MG63 (cell line): ENCODE measurements at places on chromosomes 3 and 15. TPM values are rescaled to one million over a fixed set of nuclear protein-coding genes. Genes with fewer than 3 reads are reported as not detected.
A peak's percentile ranks its signal among the peaks of the same experiment; 100 is the strongest.

DNA sequence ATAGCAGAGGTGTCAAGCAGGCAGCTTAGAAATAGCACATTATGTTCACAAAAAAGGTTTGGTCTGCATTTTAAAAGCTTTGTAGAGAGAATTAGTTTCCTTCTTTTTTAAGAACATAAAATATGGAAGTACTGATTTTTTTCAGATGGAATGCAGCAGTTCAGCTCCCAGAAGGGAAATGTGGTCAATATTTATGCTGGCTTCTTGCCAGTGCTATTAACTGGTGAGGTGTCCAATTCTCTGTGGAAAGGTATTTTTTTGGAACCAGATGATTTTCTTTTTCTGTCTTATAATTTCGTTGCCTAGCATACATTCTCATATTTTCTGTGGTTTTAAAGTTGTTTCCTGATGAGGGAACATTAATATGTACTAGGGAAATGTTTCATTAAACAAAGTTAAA is 211.4 kb upstream of the ZNF385D start:
- DNase-seq, result no peak

GRCh38 chr3:66816090-66816761 is 181.9 kb upstream of the KBTBD8 start:
- no peak for DNase-seq

GRCh38 chr3:102699819-102700140 is 265.0 kb downstream of the ZPLD1 start:
- no peak for DNase-seq

ZNF280D gene
- total RNA-seq, result 12.2 and 13.2 TPM in 2 replicates

DNA sequence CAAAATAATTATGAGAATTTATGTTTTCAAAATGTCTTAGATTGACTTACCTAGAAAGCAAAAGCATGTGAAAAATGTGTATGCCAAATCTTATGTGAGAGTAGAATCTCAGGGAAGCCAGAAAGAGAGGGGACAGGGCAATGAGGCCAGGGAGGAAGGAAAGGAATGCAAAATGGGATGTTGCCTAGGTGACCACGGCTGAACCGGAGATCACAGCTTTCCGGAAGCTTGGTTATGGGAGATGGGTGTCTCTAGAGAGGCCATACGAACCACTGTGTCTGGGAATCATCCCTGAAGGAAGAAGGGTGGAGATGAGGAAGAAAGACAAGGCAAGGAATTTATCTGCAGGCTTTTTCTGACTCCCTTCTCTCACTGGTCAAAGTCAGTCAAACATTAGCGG is 76.0 kb downstream of the SUCLG2 start:
- no peak for DNase-seq

FAM219B gene
- 22.6 and 65.2 TPM in 2 replicates for total RNA-seq

PML gene
- total RNA-seq, result 19.5 and 39.8 TPM in 2 replicates

DNA sequence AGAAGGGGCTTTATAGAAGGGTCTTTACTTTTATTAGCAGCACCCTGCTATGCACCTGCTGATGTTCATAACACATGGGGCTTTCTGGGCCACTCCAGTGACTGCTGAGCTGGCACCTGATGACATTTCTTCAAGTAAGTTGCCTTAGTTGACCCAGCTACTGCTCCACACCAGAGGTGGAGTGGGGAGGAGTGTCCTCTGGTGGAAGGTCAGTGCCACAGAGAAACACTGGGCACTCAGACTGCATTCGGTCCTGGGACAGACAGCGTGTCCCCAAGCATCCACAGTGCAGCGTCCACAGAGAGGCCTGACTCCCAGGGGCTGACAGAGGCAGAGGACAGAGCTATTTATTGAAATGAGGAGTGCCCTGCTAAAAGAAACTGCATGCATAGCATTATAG is 74.9 kb upstream of the NSMCE3 start:
- DNase-seq, result no peak

DNA sequence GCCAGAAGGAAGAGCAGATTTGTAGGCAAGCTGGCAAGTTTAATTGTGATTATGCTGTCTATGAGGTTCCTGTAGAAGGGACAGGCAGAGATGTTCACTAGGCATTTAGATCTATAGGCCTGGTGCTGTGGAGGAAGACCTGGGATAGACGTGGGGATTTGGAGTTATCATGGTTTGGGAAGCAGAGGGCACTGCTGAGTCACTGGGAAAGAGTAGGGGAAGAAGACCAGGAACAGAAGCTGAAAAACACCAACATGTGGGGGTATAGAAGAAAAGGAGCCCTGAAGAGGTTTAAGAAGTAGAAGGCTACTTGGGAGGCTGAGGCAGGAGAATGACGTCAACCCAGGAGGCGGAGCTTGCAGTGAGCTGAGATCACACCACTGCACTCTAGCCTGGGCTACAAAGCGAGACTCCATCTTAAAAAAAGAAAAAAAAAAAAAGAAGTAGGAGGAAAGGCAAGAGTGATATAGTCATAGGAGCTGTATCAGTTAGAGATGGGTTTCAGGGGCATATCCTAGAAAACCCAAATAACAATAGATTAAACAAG is 19.3 kb downstream of the GRK7 start:
- DNase-seq, result no peak

DNA sequence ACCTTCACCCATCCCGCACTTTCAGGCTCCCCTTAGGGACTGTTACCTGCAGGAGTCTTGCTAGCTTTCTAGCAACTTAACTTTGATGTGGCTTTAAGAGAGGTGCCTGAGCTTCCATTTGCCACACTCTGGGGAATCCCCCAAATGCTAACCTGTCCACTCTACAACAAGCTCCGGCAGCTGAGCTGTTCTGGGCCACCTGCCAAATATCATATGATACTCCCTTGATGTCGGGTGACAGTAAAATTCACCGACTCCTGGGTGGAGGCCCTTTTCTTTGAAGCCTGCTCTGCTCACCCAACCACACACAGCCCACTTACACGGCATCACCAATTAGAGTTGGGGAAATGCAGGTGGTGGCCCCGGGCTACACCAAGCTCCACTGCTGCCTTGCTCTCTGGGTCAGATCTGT is 38.0 kb upstream of the XCR1 start:
- no peak for DNase-seq

ALDH1A2 gene
- 0.99 TPM in 1 of 2 replicates, not detected in the other for total RNA-seq

SLCO2A1 gene
- total RNA-seq, result 0.02 and 0.72 TPM in 2 replicates

DNA sequence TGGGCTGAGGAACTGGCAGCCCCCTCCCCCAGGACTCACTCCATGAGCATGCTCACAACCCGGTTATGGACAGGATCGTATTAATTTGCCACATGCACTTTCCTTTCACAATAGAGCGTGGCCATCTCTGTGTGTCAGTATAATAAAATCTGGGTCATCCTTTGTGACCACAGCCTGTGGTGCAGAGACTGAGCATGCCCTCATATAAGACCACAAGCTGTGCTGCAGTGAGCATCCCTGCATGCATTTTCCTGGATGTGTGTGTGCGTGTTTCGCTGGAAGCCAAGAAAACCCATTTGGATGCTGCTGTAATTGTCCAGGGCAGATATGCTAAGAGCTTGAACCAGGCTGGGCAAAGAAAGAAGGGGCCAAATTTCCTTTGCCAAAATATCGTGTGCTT is 39.7 kb downstream of the CYP11A1 start:
- no peak for DNase-seq

GRCh38 chr3:170808041-170808440 is 62.0 kb downstream of the RPL22L1 start:
- DNase-seq, result no peak

DNA sequence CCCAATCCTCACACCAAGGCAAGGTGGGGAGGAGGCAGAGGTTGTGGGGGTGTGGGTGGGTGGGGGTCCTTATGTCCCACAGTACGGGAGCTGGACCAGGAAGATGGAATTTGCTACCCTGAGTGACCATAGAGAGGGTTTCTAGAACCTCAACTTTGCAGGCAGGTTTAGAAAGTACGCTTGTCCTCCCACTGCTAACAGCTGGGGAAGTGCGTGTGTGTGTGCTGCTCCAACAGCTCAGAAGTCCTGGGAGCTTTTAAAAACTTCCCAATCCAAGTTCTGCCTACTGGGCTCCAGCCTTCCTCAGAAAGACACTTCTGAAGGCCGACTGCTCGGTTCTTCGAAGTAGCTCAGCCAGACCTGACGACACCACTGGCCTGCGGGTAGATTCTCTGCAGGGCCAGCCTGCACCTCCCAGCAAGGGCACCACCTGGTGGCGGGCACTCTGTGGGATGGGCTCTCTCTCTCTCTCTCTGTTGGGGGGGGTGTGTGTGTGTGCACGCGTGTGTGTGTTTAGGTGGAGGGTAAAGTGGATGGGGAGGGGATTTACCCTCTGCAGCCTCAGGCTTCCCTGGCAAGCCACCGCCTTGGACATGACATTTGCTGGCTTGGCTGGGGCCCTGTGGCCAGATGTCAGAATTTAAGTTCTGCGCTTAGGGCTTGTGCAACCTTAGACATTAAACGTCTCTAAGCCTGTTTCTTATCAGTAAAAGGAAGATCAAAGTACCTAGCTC is 15.6 kb downstream of the TMEM158 start:
- peak; percentile 82 for DNase-seq

- no peak for DNase-seq
Measured at GRCh38 chr3:108013141-108014055, 77.4 kb downstream of the CD47 start.

GRCh38 chr3:142735462-142735861 is 11.6 kb downstream of the TRPC1 start:
- DNase-seq, result no peak

SLC9C1 gene
- total RNA-seq, result not detected in 2 replicates

- no peak for DNase-seq
Measured at GRCh38 chr3:115281697-115282675, 134.9 kb upstream of the ZBTB20 start.

TLR9 gene
- not detected in 2 replicates for total RNA-seq

AKAP13 gene
- total RNA-seq, result 12.2 and 36.4 TPM in 2 replicates

GRCh38 chr15:71261418-71261817 is 146.1 kb downstream of the THSD4 start:
- DNase-seq, result no peak

GRCh38 chr3:79824166-79824565 is 56.4 kb upstream of the ROBO1 start:
- DNase-seq, result no peak

GRCh38 chr15:31483053-31483985 is 156.7 kb downstream of the KLF13 start:
- no peak for DNase-seq

- DNase-seq, result no peak
Measured at GRCh38 chr15:52734329-52734728, 55.1 kb upstream of the ATOSA start.

GRCh38 chr15:41985236-41986160 is 13.1 kb upstream of the EHD4 start:
- DNase-seq, result no peak

GRCh38 chr3:49378249-49378895 is 20.2 kb upstream of the GPX1 start:
- peak; percentile 86 for DNase-seq

DNA sequence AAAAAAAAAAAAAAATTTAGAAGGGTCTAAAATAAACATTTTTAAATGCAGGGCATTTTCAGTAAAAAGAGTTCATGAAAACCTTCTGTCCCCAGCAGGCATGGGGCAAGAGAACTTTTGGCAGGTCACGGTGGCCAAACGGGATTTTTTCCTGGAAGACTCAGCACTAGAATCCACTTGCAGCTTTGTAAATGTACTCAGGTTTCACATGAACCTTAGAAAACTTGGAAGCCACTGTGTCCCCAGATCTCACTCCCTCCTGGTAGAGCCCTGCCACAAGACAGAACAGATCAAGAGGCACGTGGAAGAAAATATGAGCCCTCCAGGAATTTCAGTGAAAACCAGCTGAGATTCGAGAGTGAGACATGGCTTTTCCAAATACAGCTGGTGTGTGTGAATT is 2.1 kb upstream of the GNB5 start:
- DNase-seq, result no peak

DNA sequence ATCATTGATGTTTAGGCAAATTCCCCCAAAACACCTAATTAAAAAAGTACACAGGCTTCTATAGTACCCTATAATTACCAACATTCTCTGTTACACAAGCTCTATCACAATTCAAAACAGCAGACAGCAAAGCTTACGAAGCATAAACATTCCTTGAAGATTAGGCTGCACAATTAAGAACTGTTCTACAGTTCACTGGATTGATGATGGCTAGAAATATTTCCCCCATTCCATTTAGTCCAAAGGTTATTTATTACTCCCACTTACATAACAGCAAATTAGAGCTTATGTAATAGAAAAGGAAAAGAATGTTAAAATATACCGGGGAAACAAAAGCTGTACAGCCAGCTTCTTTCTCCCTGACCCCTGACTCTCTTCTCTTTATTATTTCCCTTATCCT is 49.3 kb downstream of the UACA start:
- DNase-seq, result no peak

WDR82 gene
- total RNA-seq, result 27.6 and 40.0 TPM in 2 replicates

DNA sequence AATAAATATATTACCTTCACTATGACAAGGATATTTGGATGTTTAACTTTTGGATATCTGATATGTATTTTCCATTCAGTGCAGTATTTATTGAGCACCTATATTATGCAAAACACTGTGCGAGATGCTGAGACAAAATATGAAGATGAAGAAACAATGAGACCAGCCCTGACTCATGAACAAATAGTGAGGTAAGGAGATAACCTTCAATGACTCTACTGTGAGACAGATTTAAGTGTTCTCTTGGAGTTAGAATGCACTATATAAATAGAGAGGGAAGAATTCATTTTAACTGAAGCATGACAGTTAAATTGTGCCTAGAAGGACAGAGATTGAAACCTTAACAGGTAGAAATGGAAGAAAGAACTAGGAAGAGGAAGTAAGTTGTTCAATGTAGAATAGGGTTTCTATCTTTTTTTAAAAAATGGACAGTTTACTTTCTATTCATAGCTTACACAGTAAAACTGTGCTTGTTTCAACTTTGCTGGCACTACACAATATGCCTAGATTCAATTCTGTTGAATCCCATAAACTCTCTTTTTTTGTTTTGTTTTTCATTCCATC is 124.2 kb downstream of the ZBTB20 start:
- no peak for DNase-seq

- DNase-seq, result no peak
Measured at GRCh38 chr15:65302061-65302460, 2.4 kb upstream of the RNU5B-1 start.

- DNase-seq, result no peak
Measured at GRCh38 chr3:11335056-11335608, 62.9 kb downstream of the ATG7 start.

GRAMD1C gene
- total RNA-seq, result 1.8 and 2.5 TPM in 2 replicates

DNA sequence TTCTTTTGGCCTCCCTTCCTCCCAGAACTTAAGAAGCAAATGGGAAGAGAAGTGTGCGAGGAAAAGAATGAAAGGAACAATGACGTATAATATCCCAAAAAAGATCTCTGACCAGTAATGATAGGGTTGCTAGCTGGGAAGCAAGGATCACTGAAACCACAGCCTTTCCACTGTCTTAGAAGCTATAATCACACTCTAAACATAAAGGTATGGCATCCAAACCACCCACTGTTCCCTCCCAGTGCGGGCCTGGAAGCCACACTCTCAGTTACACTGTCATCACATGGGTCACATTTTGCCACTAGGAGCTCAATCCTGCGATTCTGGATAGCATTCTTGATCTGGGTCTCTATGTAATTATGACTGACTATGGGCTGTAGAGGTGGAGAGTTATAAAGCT is 131.6 kb upstream of the HACD2 start:
- DNase-seq, result no peak

- DNase-seq, result no peak
Measured at GRCh38 chr15:77493324-77493907, 72.7 kb downstream of the HMG20A start.

- no peak for DNase-seq
Measured at GRCh38 chr3:171187706-171188290, 161.3 kb upstream of the SLC2A2 start.
